ENCODE measurements at places on chromosomes 6 and 20.

DNA sequence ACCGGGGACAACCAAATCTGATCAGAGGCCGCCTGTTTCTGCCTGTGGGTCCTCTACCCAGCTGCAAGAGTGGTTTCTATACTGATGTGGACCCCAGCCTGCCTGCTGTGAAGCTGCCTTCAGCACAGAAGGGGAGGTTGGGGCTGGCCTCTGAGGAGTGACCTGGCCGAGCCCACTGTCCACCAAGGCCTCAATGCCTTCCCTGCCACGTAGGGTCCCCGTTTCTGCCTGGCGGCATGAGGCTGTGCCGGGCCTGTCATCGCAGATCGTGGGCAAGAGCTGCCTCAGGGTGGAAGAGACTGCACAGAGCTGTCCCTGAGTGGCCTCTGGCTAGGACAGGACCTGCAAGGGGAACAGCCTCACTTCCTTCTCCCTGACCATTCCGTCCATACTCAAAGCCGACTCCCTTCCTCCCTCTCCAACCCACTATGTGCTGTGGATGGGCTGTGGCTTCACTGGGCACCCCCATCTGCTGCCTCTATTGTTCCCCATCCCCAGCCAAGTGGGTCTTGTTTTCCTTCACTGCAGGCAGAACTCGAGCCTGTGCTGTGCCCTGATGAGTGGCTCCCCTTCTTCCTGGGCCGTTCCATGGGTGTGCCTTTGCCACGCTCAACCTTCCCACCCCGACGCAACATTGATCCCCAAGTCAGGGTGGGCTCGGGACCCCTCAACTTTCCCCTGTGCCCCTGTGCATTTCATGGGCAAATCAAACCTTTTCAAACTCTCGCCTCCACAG lies 60.3 kb downstream of the ERMARD start:
- peak; percentile 39 for DNase-seq

DNA sequence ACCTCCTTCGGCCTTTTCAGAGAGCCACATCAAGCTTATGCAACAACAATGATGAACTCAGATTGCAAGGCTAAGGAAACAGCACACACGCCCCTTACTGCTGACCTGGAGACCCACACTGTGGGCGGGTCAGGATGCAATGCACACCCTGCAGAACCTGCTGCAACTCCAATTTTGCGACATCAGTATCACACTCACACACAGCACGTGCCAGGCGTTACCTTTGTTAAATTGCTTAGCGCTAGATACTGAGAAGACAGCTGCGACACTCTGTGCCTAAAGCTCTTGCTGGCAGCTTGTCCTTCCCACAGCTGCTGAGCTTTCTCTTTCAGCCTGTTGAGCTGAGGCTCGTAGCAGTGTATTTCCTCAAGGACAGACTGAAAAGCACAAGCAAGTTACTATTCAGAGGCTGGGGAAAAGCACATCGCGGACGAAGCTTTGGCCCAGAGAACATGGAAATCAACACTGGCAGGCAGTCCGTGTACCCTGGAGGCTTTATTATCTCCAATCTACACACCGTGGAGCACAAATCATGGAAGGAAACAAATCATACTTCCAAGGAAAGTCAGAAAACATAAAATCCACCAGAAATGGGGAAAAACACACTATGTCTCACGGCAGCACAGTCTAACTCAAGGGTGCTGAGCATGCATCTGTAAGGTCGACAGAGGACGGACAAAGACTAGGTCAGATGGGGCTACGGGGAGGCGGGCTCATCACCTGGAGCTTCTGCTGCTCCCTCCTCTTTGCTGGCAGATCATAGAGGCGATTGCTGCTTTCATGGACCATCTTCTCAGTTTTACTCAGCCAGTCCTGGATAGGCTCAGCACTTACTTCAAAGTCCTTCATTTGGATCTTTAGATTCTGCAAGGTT lies 268.2 kb downstream of the SYNE1 start:
- no peak for DNase-seq

- no peak for DNase-seq
Measured at GRCh38 chr6:36598739-36599318, 4.7 kb downstream of the SRSF3 start.

- DNase-seq, result peak; percentile 95
Measured at GRCh38 chr20:59933849-59934585, 580 bp upstream of the SYCP2 start.

- no peak for DNase-seq
Measured at GRCh38 chr20:53828088-53828681, 234.5 kb upstream of the ZNF217 start.

DNA sequence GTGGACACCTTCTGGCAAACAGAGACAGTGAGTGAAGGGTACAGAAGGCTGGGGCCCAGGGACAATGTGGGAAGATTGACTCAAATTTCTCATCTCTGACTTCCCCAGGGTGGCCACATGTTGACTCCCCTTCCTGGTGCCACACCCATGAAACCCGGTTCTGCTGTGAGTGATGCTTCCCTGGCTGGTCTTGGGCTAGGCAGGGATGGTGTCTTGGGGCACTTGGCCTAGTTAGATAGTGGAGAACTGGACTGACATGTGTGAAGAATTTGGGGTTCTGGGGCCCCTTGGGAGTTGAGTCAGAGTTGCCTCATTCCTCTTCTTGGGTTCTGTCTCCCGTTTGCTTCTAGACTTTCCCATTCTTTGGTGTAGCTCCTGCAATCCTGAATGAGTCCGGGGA lies 34.2 kb downstream of the GSS start:
- DNase-seq, result no peak

DNA sequence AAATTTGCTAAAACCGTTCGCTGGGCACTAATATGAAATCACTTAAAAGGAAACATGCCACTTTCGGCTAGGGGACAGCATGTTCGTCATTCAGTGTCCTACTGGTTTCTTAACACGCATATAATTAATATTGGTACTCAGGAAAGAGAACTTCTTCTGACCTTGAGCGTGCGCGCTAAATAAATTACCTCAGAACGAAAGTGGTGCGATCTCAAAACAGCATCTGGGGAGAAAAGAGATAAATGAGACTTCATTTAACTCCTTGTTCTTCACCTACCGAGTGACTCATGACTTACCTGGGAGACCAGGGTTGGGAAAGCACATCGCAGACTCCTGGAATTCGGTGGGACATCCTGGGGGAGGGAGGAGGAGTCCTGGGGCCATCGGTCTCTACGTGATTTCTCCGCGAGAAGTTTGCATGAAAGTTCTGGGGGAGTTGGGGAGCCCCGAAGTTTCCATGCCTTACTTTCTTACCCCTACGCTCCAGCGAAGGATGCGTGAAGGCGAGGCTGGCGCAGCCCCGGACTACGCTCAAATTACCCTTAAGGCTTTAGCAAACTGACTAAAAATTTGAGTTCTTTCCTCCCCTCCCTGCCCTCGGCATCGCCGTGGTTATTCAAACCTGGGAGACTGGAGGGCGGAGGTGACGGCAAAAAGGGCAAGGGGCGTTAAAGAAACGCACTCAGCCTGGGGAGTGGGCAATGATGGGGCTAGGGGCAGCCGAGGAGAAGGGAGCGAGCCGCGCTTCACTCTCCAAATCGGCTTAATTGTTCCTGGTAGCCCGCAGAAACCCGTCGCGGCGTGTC lies 1.1 kb upstream of the BEND6 start:
- peak; percentile 75 for DNase-seq

GRCh38 chr6:44576132-44576631 lies 188.7 kb downstream of the CDC5L start:
- peak; percentile 4 for DNase-seq

- no peak for DNase-seq
Measured at GRCh38 chr20:62918831-62919230, 7.5 kb downstream of the DIDO1 start.

DNA sequence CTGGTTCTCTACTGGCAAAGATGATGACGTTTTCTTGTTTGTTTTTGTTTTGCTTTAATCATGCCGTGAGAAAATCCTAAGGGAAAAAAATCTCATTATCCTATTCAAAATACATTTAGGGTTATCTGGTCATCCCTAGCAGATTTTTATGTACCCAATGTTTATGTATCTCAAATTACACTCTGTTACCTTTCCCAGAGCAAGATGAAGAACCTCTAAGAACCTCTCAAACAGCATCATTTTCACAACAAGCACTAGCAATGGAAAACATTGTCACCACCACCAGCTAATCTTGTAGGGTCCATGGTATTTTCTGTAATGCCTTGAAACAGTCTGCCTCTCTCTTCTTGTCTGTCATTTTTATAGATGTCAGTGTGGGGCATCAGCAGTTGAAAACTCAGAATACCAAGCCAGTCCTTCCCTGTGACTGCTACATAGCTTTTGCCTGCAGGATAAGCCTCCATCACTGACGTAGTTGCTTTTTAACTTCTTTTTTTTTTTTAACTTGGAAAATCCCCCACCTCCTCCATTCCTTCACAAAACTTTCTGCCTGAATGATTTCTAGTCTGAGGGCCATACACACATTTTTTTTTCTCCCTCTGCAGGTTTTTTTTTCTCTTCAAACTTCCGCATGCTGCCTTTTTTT lies 2.4 kb upstream of the SNAP25 start:
- DNase-seq, result no peak

- DNase-seq, result no peak
Measured at GRCh38 chr6:110033101-110033500, 55.0 kb downstream of the GPR6 start.

- DNase-seq, result no peak
Measured at GRCh38 chr6:15121977-15122550, 123.8 kb upstream of the JARID2 start.

GRCh38 chr6:36550473-36551000 lies 3.3 kb upstream of the STK38 start:
- no peak for DNase-seq

- no peak for DNase-seq
Measured at GRCh38 chr6:5205035-5205507, 55.7 kb downstream of the LYRM4 start.

GRCh38 chr20:8043687-8044282 lies 24.2 kb upstream of the TMX4 start:
- DNase-seq, result no peak

DNA sequence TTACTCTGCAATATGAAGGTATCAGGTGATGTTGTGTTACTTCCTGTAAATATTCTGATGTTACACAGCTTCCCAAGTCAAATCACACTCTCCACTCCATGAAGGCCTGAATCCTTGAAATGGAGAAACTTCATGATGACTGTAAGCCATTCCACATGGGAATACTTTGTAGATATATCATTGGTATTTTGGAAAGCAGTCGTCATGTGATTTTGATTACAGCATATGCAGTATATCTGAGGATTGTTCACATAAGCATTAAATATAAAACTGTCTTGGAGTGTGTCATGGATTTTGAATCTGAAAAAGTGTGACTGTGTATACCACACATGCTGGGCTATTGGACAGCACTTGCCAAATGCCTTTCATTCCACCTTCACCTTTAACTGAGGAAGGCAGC lies 118.3 kb upstream of the EXOC2 start:
- no peak for DNase-seq

DNA sequence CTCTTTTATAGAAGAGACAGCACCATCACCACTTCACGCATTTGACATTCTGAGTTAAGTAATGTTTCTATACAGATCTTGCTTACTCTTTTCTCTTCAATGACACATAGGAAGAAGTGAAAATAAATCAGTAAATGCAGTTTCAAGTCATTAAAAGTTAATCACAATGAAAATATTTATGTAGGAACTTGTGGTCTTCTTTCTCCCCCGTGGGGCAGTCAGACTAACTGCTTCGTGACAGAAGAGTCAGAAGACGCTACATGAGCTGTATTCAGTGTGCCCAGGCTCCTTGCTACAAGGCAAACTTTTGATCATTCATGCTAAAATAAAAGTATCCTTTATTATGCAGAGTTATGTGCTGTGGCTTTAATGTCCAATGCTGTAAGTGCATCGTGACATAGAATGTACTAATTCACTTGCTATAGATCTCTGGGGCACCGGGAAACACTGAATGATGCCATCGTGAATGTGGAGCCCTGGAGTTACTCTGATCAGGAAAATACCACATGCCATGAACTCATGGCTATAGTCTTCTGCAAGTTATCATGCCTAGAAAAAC lies 117.8 kb upstream of the TRAF3IP2 start:
- DNase-seq, result no peak

DNA sequence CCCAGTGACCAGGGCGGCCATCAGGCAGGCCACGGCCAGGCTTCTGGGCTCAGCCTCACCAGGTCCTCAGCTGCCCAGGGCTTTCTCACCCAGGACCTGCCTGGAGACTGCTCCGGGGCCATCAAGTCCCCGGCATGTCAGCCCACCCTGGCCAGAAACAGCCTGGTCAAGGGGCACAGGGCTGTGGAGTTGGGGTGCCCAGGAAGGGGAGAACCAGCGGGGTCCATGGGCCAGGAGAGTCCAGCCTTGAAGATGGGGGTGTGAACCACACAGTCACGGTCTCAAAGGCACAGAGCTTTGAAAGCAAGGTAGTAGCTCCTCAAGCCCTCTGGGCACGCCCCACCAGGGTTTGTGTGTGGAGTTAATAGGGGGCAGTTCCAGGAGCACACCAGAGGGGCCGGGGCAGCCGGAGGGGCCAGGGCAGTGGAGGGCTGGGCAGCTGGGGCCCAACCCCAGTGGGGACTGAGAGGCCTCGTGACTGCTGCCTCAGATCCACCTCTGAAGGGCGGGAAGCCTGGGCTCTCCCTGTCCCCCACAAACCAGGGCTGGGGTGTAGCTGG lies 48.0 kb upstream of the BHLHE23 start:
- peak; percentile 38 for DNase-seq

GRCh38 chr6:80003826-80004172 lies 650 bp upstream of the TTK start:
- no peak for DNase-seq

DNA sequence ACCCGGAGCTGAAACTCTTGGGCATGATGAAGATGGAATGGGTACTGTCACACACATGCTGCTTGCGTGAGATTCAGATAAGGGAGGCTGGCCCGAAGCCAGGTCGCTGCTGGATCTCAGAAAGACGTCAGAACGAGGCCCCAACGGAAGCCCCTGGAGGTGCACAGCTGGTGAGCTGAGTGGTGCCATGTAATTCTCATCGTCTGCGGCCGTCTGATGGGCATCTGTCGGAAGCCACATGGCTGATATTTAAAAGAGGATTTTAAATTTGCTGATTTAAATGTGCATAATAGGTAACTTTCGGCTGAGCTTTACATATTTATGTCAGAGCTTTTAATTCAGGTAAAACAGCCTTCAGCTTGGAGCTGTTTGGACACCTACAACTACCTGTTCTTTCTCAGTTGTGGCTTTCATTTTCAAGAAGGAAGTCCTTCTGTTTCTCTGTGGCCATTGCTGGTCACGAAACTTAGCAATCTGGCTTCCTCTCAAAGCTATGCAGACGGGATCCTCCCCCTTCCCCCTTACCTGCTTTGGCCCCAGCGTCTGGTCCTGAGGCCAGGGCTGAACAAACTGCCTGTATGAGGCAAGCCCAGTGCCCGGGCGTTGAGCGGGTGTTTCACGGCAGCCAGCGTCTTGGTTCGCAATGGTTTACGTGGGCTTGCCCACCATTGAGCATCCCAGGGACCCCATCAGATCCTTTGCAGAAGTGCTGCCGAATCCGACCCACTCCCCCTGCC lies 9.2 kb downstream of the SLCO4A1 start:
- peak; percentile 58 for DNase-seq

- no peak for DNase-seq
Measured at GRCh38 chr6:105817370-105817769, 268.8 kb upstream of the PRDM1 start.

DNA sequence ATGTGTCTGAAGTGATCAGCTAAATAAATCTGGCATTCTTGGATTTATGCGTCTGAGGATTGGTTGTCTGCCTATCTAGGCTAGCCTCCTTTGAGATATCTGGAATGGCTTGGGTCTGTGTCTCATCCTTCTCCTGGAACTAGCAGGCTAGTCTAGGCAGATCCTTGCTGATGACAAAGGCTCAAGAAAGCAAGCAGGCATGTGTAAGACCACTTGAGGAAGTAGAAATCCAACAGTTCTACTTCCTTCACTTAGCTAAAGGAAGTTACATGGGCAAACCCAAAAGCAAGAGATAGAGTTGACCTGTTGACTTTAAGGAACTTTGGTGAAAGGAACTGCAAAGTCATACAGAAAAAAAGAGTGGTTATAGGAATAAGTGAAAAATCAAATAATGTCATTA lies 672.6 kb downstream of the MAFB start:
- no peak for DNase-seq
